ENCODE measurements at places on chromosomes 6 and 20.

DNA sequence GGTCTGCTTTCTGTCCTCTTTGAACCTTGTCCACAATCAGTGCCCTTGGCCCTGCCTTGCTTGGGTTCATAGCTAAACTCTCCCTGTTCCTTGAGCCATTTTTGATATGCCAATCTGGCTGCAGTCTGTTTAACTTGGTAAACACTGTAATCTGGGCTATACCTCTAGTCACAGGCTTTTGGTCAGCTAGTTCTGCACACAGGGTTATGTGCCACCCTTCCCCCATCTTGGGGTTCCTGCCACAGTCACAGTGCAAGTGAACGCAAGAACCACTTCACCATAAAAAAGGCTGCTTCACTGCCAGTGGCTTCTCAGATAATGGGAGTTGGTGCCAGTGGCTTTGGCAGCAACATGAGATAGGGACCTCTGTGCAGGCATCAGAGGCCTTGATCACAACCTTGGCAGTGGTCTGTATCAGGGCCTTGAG lies 10.9 kb upstream of the ATRN start:
- no peak for DNase-seq

DNA sequence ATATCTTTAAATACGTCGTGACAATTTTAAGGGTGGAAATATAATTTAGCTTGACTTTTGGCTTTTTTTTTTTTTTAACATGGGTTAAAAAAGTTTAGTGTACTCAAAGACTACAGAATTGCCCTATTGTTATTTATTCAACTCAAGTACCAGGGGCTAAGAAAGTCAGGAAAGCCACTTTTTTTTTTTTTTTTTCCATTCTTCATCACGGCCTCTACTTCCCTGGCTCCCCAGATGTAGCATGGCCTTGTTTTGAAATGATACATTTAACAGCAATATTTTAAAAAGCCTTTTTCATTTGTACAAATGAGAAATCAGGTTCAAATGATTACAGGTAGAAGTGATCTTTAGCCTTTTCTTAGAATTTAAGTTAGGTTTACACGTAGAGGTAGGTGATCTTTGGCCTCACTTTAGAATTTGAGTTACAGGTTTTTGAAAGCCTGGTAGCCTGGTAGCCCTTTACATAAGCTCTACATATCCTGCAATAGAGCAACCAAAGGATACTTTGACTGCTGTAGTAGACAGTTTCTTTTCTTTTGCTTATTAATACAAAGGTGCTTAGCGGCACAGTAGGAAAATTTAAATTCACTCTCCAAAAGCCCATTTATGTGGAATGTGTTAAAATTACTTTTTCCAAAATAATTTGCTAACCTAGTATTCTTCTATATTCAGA lies 160.5 kb upstream of the MMS22L start:
- DNase-seq = no peak

GRCh38 chr6:33567836-33568235 lies 12.2 kb downstream of the BAK1 start:
- DNase-seq = no peak

GRCh38 chr6:140960566-140960965 lies 1172.2 kb upstream of the GJE1 start:
- no peak for DNase-seq

All from NCI-H1436 (cell line).